ENCODE measurements at places on chromosomes 3 and 15.

- no peak for DNase-seq
Observed at GRCh38 chr3:40992023-40992422, 207.3 kb upstream of the CTNNB1 start.

- no peak for DNase-seq
Observed at GRCh38 chr3:58633157-58633865, 33.3 kb downstream of the FAM3D start.

GRCh38 chr3:14256561-14257342, 78.1 kb downstream of the LSM3 start:
- no peak for DNase-seq

- no peak for DNase-seq
Observed at GRCh38 chr3:40677321-40677720, 152.6 kb downstream of the ZNF621 start.

- no peak for DNase-seq
Observed at GRCh38 chr3:57157545-57157944, 7.6 kb downstream of the IL17RD start.

DNA sequence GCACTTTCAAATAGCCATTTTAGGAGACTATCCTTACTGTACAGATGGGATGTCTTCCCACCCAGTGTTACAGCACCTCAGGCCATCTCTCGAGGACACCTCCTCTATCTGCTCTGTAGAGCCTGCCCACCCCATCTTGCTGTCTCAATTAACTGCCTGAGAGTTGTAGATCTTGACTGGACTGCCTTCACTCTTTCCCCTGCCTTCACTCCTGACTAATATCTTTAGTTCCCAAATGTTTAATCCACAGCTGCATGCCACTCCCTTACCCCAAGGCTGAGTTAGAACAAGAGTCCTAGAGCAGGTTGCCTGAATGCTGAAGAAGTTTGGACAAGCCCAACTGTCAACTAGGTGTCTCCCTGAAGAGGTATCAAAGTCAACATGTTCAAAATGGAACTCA, 1.3 kb upstream of the PP2D1 start:
- no peak for DNase-seq

- DNase-seq: no peak
Observed at GRCh38 chr15:36936613-36937012, 163.7 kb downstream of the MEIS2 start.

DNA sequence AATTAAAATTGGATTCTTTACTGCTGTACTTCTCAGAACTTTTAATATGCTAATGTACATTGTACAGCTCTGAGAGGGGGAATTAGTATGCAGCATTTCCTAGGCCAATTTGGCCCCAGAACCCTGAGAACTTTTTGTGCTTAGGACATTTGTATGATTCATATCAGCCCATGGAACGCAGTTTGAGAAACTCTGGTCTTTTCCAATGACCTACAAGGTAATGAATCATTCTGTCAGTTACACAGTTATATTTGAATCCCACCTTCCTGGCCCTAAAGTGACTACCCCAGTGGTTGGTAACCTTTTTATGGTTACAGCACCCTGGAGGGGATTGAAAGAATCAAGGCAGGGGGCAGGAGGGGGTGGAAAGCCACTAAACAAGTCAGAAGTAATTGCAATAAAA, 25.6 kb upstream of the KBTBD12 start:
- DNase-seq: no peak

DNA sequence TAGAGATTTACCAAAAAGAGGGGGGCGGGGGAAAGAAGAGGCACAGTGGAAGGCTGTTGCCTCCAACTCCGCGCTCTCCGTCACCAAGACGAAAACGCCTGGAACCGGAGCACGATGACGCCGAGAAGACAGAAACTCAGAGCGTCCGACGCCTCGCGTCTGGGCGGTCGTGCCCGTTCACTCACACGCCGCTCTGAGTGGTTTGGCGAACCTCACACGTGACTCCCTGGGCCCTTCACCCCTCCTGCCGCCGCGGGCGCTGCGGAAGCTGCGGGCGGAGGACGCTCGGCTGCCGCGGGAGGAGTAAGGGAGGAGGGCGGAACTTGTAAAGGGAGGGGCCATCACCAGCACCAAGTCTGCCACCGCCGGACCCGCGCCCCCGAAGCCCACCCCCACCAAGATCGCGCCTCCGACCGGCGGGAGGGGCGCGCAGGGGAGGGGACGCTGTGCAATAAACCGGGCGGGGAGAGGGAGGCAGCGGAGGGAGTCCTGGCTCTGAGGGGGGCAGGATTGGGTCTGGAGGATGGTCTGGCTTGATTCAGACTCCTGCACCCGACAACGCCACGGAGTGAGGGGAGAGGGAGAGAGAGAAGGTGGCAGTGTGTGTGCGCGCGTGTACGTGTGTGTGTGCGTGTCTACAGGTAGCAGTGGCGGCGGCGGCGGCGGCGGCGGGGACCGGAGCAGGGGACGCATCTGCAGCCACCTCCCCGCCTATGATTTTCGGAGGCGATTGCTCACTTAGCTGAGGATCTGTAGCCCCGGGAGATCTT, 1.9 kb upstream of the NLGN1 start:
- DNase-seq: peak; percentile 91

DNA sequence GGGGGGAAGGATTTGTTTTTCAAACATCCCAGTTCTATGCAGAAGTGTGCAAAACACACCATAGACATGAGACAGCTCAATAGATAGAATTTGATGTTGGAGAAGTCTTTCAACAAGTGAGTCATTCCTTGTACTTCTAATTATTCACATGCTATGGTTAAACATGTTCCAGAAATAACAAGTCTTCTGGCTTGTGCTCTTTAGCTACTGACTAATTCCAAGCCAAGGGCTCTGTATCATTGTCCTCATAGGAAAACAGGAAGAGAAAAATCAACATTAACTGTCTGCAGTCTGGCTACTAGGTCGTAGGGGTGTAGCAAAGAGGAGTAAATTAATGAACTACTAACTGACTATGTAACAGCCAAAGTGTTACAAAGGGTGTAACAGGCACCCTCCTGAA, 25.8 kb downstream of the LDHAL6B start:
- DNase-seq: no peak

DNA sequence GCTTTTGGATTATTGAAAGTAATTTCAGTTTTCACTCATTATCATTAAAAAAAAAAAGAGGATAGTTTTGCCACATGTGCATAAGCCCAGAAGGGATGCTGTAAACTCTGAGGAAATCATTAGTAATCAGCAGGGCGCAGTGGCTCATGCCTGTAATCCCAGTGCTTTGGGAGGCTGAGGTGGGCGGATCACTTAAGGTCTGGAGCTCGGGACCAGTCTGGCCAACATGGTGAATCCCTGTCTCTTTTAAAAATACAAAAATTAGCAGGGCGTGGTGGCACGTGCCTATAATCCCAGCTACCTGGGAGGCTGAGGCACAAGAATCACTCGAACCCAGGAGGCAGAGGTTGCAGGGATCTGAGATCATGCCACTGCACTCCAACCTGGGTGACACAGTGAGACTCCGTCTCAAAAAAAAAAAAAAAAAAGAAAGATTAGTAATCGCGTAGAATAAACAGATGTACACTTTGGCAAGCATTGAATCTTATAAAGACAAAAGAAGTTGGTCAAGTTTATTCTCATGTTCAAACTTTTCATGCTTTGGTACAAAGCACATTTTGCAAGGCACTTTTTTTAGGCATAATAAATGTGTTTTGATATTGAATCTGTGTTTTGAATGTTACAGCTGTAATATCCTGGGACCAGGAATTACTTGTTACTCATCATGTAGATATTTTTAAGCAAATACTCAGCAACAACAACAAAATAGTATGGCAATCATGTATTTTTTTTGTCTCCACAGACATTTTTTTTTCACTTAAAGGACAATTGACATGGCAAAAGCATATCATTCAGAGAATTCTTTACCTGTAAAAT, 93.2 kb upstream of the AGTR1 start:
- DNase-seq: no peak

GRCh38 chr3:22117091-22117490, 366.1 kb upstream of the ZNF385D start:
- no peak for DNase-seq

Data from NCI-H1092 treated with DMSO at 0.1 percent for 48 hours (cell line).